ENCODE measurements at places on chromosomes 16 and 17.

DNA sequence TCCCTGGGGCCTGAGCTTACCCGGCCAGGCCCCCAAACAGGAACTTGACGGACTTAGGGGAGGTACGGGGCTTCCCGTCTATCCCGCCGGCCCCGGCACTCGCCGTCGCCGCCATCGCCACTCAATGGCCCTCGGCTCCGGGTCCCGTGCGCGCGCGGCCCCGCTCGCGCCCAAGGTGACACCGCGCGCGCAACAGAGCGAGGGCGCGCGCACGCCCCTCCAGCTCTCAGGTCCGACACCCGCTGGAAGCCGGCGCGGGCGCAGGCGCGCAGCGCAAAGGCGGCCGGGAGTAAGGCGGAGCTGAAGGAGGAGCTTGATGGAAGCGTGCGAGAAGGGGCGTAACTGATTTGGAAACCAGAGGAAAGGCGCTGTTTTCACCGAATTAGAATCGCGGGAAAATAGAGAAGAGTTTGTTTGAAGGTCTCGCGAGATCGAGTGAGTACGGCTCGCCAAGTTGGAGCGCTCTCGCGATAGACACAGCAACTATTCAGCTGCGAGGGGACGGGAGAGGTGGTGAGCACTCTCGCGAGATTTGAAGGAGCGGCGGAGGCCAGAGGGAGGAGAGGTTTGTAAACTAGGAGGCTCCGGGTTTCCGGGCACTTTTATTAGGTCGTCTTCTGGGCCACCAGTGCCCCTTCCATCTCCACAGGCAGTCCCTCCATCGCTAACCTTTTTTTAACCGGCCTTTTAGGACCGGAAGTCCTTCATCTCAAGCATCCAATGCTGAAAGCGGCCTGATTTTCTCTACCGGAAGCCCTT, at the start of the genes RNF167 and SLC25A11:
Gene RNF167, plus strand, starts transcription at position 473 of the 759 bp plus-strand sequence. CDS start 642 bp downstream, outside the sequence.
Gene SLC25A11, minus strand, starts transcription at position 251 of the 759 bp plus-strand sequence. Its CDS starts 136 bp downstream, at position 115.
- DNase-seq, result peak; percentile 99

GRCh38 chr16:57054338-57054737, 38.0 kb upstream of the CPNE2 start:
- DNase-seq, result no peak

GRCh38 chr16:2210009-2210332, 692 bp downstream of the BRICD5 start:
- DNase-seq, result no peak

DNA sequence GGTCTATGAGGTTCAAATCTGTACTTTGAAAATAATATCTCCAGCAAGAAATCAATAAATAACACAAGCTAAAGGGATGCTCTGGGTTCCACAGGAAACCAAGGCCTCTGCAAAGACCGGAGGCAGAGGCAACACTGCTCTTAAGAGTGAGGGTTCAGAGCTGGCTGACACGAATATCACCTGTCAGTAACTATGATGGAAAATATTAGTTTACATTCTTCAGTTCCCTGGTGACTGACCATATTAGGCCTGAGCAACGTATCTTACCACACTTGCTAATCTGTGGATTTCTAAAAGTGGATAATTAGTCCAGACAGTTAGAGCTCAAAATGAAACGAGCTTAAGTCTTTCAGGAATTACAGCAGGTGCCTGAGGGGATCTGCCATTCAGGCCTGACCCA, 459.3 kb downstream of the HS3ST3B1 start:
- DNase-seq, result no peak
